Stimulated activated CD4-positive, alpha-beta T cell treated with anti-CD3 and anti-CD28 coated beads, Interleukin-15, amount 100 ng/mL, for 48 hours (primary cell): ENCODE measurements at places on chromosomes 3 and 15.

DNA sequence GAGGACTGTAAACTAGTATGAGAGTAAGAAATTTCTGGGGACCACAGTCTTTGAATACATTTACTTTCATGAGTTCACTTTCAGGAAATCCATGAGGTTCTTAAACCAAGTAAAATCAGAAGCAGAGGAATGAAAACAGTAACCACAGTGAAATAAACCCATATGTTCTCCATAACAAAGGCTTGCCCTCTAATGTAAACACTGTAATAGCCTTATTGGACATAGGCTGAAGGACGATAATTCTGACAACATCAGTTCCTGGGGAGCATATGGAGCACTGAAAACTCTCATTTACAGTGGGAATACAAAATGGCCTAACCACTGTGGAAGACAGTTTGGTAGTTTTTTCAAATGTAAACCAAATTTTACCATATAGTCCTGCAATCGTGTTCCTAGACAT, 965.8 kb downstream of the NSUN3 start:
- no peak for DNase-seq

DNA sequence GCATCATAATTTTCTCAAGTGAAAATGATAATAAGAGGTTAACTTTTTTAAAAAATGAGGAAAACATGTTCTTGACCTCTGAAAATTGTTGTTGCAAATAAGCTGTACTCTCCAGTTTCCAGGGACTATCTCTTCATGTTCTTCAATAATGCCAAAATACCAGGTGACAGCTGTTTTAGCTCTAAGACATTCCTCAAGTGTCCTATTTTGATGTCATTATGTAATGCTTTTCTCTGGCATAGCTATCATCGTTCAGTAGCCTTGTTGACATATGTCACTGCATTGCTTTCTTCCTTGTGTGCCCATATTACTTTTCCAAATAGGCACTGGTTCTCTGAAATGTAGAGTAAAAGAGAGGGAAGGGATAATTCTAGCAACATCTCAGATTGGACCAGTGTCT, 5.7 kb upstream of the FILIP1L start:
- DNase-seq, result no peak

DNA sequence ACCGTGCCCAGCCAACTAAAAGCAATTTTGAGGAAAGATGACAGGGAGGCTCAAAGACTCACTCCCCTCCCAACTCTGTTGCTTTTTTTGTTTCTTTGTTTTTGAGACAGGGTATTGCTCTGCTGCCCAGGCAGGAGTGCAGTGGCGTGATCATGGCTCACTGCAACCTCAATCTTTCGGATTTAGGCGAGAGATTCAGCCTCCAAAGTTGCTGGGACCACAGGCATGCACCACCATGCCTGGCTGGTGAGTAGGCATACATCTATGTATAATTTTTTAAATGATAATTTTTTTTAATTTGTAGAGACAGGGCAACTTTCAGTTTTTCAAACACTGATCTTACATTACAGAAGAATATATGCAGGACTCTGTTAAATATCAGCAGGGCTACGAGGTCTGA, 15.8 kb upstream of the THUMPD3 start:
- DNase-seq, result no peak

- DNase-seq, result no peak
Measured at GRCh38 chr3:47362701-47363100, 18.1 kb upstream of the PTPN23 start.

DNA sequence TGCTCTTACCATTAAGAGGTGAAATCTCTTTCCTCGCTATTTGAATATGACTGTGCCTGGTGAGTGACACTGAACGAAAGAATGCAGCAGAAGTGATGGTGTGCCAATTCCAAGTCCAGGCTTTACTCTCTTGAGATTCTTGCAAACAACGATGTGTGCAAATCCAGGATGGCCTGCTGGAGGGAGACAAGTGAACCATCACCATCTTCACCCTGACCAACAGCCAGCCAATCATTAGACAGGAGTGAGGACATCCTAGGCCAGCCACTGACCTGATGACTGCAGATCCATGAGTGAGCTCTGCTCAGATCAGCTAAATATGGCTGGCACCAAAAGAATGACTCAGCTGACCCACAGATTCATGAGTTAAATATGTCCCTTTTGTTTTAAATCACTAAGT, 878.0 kb downstream of the PDCD6IP start:
- DNase-seq, result no peak

DNA sequence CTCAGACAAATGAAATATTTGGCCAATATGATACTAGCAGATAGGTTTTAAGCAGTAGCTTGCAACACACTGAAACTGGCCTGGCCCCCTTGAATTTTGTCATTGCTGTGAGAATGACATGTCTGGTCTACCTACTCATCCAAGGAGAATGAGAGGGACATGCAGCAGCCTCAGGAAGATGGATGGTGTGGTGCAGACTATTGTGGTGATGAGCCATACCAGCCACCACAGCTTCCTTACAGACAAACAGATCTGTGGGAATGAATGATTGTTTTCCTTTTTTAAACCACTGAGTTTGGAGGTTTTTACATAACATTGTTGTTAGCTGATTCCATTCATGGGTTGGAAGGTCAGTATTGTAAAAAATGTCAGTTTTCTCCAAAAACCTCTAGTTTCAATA, 133.7 kb upstream of the POU1F1 start:
- DNase-seq, result no peak

DNA sequence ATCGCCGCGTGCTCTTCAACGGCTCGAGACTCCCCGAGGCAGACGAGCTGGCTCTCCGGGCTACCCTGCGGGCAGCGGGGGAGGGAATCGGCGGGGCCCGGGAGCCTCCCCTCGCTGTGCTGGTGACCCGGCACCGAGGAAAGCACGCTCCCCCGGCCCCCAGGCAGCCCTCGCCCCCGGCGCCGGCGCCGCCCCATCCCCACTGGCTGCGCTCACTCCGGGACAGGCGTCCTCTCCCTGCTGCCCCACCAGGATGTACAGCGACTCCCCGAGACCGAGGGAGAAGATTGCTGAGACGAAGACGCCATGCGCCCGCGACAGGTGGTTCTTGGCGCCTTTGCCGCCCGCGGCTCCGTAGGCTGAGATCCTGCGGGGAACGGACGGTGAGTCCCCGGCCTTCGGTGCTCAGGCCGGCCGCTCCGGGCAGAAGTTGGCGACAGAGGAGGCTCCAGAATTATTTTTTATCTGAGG, 1.7 kb downstream of the LTK start:
- DNase-seq, result no peak

DNA sequence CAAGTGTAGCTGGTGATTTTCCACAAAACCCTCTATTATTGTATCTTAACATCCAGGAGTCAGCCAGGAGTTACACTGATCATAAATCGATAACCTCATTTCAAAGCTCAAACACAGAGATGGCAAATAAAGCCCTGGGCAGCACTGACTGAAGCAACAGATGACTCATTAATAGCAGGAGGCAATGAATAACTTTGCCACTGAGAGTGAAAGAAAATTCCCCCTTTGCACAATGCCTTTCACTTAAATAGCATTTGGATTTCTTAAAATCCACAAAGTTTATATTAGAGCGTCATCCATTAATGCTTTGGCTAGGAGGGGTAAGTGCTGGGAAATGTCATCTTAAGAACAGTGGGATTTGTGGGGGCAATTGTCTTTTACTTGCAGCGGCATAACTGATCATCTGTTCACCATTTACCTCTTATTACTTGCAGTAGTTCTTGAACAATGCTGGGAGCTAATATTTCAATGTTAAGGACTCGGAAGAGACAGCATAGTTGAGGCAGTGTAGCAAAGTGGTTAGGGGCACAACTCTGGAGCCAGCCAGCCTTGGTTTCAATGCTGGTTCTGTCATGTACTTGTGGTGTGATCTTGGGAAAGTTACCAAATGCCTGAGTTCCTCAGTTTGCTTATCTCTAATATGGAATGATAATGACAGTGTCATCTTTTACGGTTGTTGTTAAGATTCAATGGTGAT, 630.4 kb upstream of the TBL1XR1 start:
- DNase-seq, result no peak

DNA sequence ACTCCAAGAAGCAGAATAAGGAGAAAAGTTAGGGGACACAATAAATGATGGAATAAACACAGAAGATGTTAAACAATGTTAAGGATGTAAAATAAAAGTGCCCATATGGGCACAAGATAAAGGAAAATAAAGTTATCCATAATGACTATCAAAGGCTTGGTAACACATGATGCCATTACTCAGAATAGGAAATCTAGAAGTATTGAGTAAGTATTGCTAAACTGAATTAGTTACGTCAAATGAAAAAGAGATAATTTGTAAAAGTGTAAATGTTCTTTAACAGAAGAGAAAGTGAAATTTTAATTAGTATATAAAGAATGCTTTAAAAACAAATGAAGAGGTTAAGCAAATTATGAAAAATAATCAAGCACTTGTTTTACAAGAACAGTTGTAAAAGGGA, 6.7 kb downstream of the COPS2 start:
- DNase-seq, result no peak

- no peak for DNase-seq
Measured at GRCh38 chr3:106691476-106691875, 685.8 kb upstream of the CCDC54 start.

GRCh38 chr3:42507761-42508335, 5.4 kb downstream of the VIPR1 start:
- no peak for DNase-seq

DNA sequence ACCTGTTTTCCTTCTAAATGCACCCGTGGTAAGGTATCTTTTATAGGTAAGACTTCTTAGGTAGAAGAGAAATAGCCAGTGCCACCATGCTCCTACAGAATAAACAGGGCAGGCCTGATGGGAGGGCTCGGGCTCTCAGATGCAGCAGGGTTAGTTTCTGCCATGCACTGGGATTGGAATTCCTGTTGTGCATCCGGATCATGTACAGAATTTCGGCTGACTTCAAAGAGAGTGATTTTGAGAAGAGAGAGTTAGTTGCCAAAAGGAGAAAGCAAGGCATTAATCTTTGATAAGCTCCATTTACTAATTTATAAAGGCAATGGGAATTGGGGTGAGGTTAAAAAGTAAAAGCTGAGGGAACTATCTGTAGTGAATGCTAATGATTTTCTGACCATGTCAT, 211.2 kb downstream of the WDR72 start:
- no peak for DNase-seq

DNA sequence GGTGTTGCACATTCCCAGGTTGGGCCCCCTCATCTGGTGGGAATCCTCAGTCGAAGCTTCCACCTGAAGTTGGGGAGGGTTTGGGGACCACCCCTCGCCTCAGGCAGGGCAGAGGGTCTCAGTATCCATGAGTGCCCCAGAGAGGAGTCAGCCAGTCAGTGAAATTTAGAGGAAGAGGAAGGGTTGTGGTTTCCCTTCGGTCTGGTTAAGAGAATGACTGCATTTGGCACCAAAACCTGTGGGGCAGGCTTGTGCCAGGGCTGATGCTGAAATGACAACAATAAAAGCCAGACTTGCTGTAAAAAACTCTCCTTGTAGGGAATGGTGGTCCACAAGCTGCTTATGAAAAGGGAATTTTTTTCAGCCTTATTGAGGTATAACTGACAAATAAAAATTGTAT, 22.6 kb downstream of the LMCD1 start:
- no peak for DNase-seq

DNA sequence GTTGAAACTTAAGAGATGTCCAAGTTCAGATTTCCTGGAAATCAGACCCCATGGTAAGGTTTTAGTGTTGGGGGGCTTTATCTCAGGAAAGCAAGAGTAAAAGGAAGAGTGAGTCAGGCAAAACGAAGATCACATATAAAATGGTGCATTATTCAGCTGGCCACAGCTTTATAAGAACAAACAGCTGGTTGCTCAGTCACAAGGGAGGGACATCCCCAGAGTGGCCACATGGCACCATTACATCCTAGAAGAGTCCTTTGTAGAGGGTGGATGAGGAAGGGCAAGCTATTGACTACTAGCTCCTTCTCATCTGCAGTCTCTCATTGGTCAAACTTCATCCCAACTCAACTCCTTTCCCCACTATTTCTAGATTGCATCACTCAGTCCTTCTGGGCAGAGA, 68.3 kb upstream of the COL8A1 start:
- no peak for DNase-seq

DNA sequence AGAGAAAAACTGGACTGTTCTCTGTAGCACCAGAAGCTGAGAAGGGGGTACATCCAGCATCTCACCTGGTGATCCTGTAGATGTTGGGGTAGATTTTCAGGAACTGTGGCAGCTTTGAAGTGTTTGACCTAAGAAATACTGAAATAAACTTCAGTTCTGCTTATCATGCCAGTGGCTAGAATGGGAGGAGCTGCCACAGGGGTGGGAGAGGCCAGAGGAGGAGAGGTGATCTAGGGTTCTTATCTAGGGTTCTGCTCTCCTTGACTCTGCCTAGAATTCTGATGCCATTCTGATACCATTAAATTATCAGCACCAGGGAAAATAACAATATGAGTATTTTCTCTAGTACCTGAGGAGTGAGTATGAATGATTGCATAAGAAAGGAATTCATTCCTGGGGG, 10.2 kb upstream of the CPOX start:
- DNase-seq, result no peak
